GM23338 (cell line): ENCODE measurements at places on chromosomes 1 and 21. TPM values are rescaled to one million over a fixed set of nuclear protein-coding genes. Genes with fewer than 3 reads are reported as not detected.

GRCh38 chr1:165927169-165927568, 99.8 kb downstream of the UCK2 start:
- DNase-seq: no peak

DNA sequence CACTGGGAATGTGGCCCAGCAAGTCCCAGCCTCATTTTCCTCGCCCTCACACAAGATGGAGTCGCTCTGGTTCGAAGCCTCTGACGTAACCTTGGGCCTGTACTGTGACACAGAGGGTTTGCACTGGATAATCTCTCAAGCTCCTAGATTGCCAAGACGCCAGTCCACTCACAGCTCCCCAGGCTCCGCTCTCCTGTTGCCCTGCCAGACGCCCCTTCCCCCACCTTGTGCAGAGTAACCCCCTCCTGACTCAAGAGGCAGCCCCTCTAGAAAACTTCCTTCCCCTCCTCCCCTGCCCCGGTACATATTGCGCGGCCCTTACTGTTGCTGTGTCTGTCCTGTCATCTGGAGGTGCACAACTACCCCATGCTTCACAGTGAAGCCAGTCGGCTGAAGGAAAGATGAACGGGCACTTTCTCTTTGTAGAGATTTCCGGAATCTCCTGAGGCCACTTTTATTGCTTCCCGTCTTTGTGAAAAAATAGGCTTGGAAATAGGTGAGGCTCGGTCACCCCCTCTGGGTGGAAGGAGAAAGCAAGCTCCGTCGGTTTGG, 981 bp upstream of the KIAA1614 start:
- DNase-seq: peak; percentile 60

DNA sequence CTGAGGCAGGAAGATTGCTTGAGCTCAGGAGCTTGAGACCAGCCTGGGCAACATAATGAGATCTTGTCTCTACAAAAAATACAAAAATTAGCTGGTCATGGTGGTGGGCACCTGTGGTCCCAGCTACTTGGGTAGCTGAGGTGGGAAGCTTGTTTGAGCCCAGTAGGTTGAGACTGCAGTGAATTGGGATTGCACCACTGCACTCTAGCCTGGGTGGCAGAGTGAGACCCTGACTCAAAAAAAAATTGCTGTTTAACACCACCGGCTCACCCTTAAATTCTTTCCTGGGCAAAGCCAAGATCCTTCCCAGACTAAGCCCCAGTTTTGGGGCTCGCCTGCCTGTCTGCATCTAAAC, 6.6 kb upstream of the NSUN4 start:
- DNase-seq: no peak

DNA sequence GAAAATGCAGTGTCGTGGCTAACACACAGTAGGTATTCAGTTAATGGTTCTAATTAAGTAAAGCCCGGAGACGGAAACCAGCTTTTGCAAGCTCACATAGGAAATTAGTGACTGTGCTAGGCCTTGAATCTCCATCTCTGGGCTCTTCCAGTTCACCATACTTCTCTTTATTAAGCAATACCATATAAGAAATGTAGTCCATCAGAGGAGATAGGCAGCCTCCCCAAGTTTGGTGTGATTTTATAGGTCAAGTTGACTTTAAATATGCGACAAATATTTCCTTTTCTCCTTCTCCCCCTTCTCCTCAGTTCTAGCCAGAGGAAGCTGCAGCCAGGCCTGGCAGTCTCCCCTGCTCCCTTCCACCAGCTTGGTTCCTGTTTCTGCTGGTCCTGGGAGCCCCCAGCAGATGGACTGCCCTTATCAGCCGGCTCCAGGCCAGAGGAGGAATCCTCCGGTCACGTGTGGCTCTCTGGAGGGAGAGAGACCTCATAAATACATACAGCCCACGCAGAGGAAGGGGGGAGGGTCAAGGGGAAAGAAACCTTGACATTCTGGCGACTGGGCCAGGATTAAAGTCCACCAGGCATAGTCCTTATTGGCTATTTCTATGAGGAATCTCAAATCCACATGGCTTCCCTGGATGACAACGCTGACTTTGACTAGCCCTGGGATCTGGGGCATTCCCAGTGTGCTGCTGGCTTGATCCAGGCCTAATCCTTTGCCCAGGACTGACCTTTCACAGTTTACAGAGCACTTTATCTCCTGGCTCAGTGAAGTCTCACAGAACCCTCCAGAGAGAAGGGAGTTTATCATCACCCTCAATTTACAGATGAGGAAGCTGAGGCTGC, 115.1 kb upstream of the JUN start:
- DNase-seq: no peak

- DNase-seq: no peak
Measured at GRCh38 chr1:165119086-165119485, 237.4 kb downstream of the LMX1A start.

DNA sequence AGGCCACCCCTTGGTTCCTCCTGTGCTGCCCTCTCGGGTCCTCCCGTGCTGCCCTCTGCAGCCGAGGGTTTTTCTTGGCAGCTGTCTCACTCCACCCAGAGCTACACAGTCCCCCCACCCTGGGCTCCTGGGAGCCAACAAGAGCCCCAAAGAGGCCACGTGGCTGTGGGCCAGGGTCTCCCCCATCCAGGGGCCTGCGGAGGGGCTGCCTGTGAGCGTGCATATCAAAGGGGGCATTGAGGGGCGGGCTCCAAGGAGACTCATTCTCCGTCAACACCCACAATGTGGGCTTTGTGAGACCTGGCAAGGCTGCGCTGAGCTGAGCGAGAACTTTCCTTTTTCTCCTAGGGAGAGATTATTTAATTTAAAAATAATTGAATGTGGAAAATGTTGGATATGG, 108.7 kb upstream of the ARHGEF16 start:
- no peak for DNase-seq

GRCh38 chr1:30685796-30686165, 37.6 kb downstream of the MATN1 start:
- DNase-seq: peak; percentile 71

CTSK gene
- 1.7 and 2.8 TPM in 2 replicates for total RNA-seq

GJC2 gene
- 0.58 and 1.2 TPM in 2 replicates for total RNA-seq

KIAA0040 gene
- 10.2 and 11.9 TPM in 2 replicates for total RNA-seq

COL16A1 gene
- total RNA-seq: 13.2 and 15.7 TPM in 2 replicates

CELA3B gene
- not detected in 2 replicates for total RNA-seq

NGF gene
- 0.28 TPM in 1 of 2 replicates, not detected in the other for total RNA-seq

TNNI3K gene
- not detected in 2 replicates for total RNA-seq

HAO2 gene
- total RNA-seq: not detected in 2 replicates

RNF223 gene
- not detected in 2 replicates for total RNA-seq

CITED4 gene
- 16.4 and 18.7 TPM in 2 replicates for total RNA-seq
